ENCODE measurements at places on chromosomes 5 and 9.

GRCh38 chr9:72882117-72882775 lies 70.6 kb downstream of the ALDH1A1 start:
- H3K4me1 ChIP-seq: no peaks in the 10 kb centered on the region
- H3K36me3 ChIP-seq: no peaks in the 10 kb centered on the region
- DNase-seq: no peak
- peaks cover 4% of the 10 kb centered on the region for H3K27me3 ChIP-seq
- no peak overlapping the region for H3K27ac ChIP-seq
- H3K4me3 ChIP-seq: no peak overlapping the region

DNA sequence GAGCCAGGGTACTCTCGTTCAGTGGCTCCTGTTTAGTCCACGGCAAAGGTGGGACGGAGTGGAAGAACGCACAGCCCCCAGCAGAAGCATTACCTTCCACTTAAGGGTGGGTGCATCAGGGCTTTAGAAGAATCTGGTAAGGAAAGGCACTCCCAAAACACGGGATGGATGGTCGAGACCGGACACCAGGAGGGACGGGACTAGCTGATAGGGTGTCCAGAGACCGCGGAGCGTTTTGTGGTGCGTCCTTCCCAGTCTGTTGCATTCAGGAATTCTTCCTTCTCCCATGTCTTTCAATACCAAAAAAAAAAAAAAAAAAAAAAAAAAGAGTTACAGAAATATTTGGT lies 545 bp upstream of the CTSV start:
- H3K27me3 ChIP-seq: no peaks in the 10 kb centered on the region
- H3K36me3 ChIP-seq: no peaks in the 10 kb centered on the region
- no peak for DNase-seq
- H3K27ac ChIP-seq: no peak overlapping the region
- no peak overlapping the region for H3K4me3 ChIP-seq

- H3K27ac ChIP-seq: no peak overlapping the region
- no peaks in the 10 kb centered on the region for H3K27me3 ChIP-seq
- peaks cover 15% of the 10 kb centered on the region for H3K4me1 ChIP-seq
Observed at GRCh38 chr5:2897276-2897961, 145.9 kb upstream of the IRX2 start.

- H3K4me1 ChIP-seq: peaks cover 20% of the 10 kb centered on the region
- no peak overlapping the region for H3K27ac ChIP-seq
- H3K27me3 ChIP-seq: no peaks in the 10 kb centered on the region
- no peak overlapping the region for H3K4me3 ChIP-seq
- H3K36me3 ChIP-seq: no peaks in the 10 kb centered on the region
- no peak for DNase-seq
Observed at GRCh38 chr5:980001-980588, 28.5 kb upstream of the NKD2 start.

DNA sequence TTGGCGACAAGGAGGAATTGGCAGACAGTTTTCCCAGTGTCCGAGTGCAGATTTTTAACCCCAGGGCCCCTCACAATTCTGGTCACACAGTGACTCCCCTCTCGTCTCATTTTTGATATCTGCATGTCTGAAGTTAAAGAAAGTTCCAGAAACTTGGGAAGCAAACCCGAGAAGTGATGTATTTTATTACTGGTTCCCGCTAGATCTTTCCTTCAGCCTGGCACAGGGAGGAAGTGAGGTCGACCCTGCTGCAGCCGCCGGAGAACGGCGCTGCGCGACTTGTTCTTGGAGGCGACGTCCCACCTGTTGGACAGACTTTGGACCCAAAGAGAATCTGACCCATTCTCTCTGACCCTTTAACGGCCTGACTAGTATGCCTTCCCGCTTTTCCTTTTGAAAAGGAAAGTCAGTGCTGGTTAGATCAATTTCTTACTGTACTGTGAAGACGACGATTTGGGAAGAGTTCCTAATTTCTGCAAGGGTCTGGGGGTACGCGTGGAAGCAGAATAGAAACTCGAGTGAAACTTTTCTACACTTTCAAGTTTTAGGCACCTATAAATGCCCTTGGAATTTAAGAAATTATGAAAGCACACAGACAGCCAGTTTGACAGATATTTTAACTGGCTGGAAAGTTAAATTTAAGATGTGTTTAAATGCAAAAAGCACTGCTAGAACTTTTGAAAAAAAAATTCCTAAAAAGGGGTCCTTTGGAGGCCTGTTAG lies 744 bp downstream of the OTULIN start:
- H3K27me3 ChIP-seq: no peaks in the 10 kb centered on the region
- peaks cover 45% of the 10 kb centered on the region for H3K4me1 ChIP-seq
- H3K36me3 ChIP-seq: peaks cover 20% of the 10 kb centered on the region
- H3K27ac ChIP-seq: peak overlapping the region; percentile 86

DNA sequence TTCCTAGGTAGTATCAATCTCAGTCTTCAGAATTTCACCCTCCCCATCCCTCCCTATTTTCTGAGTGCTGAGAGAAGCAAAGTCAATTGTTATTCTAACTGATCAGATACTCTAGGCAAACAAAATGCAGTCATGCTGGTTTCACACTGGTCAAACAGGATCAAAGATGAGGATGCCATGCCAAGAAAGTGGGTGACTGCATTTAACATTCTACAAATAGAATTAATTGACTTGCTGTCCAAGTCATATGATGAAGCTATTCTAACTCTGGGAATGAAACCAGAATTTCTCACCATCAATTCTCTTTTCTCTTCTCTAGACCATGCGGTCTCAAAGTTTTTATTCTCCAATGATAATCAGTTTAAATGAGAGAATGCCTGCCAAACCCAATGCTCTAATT lies 112.5 kb downstream of the CTNND2 start:
- no peak for DNase-seq
- no peaks in the 10 kb centered on the region for H3K4me1 ChIP-seq
- no peaks in the 10 kb centered on the region for H3K36me3 ChIP-seq
- H3K27ac ChIP-seq: no peak overlapping the region
- no peak overlapping the region for H3K4me3 ChIP-seq

DNA sequence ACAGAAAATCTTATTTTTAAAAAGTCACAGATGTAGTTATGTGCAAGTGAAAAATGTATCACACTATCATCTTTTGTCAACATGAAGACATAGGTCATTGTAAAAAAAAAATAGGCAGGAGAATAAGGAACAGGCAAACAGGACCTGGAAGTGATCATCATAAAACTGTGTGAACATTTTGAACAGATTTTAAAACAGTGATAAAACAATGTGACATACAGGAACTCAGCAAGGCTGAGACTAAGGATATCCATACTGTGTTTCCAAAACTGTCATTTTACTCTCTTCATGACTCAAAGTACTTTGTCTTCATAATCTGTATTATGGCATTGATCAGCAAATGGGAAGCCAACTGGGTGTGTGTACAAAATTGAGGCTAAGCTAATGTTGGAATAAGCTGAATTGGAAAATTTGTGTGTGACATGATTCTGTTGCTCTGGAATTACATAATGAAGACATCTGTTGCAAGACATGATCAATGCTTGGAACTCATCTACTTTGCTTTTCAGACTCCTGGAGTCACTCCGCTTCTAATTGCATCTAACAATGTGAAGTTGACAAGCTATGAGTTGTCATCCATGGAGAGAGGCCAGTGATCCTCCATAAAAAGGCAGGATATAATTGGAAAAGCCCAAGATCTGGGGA lies 978.7 kb upstream of the NUDT12 start:
- H3K4me3 ChIP-seq: no peak overlapping the region
- no peaks in the 10 kb centered on the region for H3K36me3 ChIP-seq
- no peaks in the 10 kb centered on the region for H3K27me3 ChIP-seq
- no peak for DNase-seq
- no peaks in the 10 kb centered on the region for H3K4me1 ChIP-seq

GRCh38 chr5:9059920-9060691 lies 485.8 kb downstream of the SEMA5A start:
- H3K27ac ChIP-seq: no peak overlapping the region
- no peaks in the 10 kb centered on the region for H3K27me3 ChIP-seq
- H3K4me1 ChIP-seq: peaks cover 12% of the 10 kb centered on the region
- no peak for DNase-seq
- no peak overlapping the region for H3K4me3 ChIP-seq

GRCh38 chr5:170161069-170161468 lies 55.4 kb downstream of the FOXI1 start:
- H3K27me3 ChIP-seq: peaks cover 3% of the 10 kb centered on the region
- H3K36me3 ChIP-seq: no peaks in the 10 kb centered on the region
- no peak overlapping the region for H3K4me3 ChIP-seq
- no peaks in the 10 kb centered on the region for H3K4me1 ChIP-seq

- no peaks in the 10 kb centered on the region for H3K36me3 ChIP-seq
- DNase-seq: no peak
- no peaks in the 10 kb centered on the region for H3K4me1 ChIP-seq
- no peak overlapping the region for H3K4me3 ChIP-seq
Observed at GRCh38 chr9:16258191-16258590, 612.3 kb downstream of the BNC2 start.

- no peak for DNase-seq
- no peak overlapping the region for H3K4me3 ChIP-seq
- H3K27ac ChIP-seq: no peak overlapping the region
- H3K36me3 ChIP-seq: no peaks in the 10 kb centered on the region
- no peaks in the 10 kb centered on the region for H3K27me3 ChIP-seq
Observed at GRCh38 chr5:147532156-147532555, 22.3 kb upstream of the DPYSL3 start.

- peak overlapping the region; percentile 88 for H3K4me3 ChIP-seq
- DNase-seq: no peak
Observed at GRCh38 chr5:80653502-80653901, 950 bp upstream of the MSH3 start.

GRCh38 chr9:82895822-82896110 lies 167.2 kb downstream of the RASEF start:
- no peak overlapping the region for H3K4me3 ChIP-seq
- no peaks in the 10 kb centered on the region for H3K27me3 ChIP-seq
- no peak overlapping the region for H3K27ac ChIP-seq
- H3K4me1 ChIP-seq: peaks cover 7% of the 10 kb centered on the region

DNA sequence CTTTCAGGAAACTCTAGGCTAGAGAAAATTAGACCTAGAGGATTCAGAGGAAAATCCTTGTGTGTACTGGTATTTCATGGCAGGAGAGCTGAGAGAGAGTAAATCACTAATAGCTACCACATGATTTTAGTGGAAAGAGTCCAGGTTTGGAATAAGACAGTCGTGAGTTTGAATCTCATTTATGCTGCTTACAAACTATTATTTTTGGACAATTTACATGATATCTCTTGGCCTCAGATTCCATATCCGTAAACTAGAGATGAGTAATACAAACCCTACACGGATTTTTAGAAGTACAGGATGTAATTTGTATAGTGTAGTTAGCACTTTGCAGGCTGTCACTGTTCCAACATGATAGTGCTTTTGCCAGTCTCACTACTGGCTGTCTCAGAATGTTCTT lies 2.7 kb downstream of the IL31RA start:
- no peak overlapping the region for H3K27ac ChIP-seq
- H3K4me1 ChIP-seq: peaks cover 45% of the 10 kb centered on the region
- DNase-seq: no peak
- no peak overlapping the region for H3K4me3 ChIP-seq
- no peaks in the 10 kb centered on the region for H3K36me3 ChIP-seq
- H3K27me3 ChIP-seq: no peaks in the 10 kb centered on the region

GRCh38 chr9:85142496-85142911 lies 473.0 kb downstream of the NTRK2 start:
- H3K36me3 ChIP-seq: no peaks in the 10 kb centered on the region
- no peaks in the 10 kb centered on the region for H3K27me3 ChIP-seq
- H3K4me3 ChIP-seq: no peak overlapping the region
- H3K4me1 ChIP-seq: no peaks in the 10 kb centered on the region
- DNase-seq: no peak

GRCh38 chr5:177361418-177362291 lies 3.9 kb downstream of the RGS14 start:
- no peak for DNase-seq
- no peak overlapping the region for H3K27ac ChIP-seq
- H3K4me3 ChIP-seq: no peak overlapping the region
- H3K27me3 ChIP-seq: no peaks in the 10 kb centered on the region
- no peaks in the 10 kb centered on the region for H3K36me3 ChIP-seq
